ENCODE measurements at places on chromosomes 4 and X.

DNA sequence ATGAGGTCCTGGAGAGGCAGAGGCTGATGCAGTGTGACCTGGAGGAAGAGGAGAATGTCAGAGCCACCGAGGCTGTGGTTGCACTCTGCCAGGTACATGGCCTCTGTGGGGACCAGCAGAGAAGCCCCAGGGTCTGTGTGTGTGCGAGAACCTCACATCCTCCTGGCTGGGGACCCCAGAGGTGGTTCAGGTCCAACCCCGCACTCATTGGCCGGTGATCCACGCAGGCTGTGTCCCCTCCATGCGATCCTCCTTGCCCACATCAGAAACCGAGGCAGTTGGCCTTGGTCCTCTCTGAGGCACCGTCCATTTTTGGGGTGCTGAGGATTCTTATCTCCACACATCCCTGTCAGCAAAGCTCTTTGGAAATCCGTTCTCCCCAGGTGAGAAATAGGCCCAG, 45.3 kb downstream of the EVC start:
- no peak for DNase-seq

DNA sequence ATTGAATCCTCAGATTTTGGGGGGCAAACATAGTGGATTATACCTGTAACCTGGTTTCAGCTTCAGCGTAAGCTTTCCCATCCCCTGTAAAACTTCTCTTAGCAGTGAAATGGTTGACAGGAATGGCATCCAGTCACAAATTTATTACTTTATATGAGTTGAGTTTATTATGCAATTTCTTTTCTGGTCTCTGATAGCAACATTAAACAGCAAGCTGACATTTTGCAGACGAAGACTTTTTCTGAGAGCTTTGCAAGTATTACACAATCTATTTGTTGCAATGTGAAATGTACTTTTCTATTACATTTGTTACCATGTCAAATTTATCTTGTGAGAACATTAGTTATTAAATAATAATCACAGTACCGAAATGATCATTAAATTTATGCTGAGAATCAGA, 60.6 kb downstream of the GSPT2 start:
- DNase-seq, result no peak

DNA sequence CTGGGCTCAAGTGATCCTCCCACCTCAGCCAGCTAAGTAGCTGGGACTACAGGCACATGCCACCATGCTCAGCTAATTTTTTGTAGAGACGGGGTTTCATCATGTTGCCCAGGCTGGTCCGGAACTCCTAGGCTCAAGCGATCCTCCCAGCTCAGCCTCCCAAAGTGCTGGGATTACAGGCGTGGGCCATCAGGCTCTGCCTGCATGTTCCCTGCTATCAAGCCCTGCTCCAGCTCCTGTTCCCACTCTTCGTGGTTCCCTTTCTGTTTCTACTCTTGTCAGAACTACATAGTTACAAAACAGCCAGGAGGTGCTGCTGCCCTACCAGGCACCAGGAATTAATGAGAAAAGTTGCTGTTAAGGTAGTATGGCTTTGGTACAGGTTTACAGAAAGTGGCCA, 8.7 kb downstream of the TIMP1 start:
- DNase-seq, result no peak

DNA sequence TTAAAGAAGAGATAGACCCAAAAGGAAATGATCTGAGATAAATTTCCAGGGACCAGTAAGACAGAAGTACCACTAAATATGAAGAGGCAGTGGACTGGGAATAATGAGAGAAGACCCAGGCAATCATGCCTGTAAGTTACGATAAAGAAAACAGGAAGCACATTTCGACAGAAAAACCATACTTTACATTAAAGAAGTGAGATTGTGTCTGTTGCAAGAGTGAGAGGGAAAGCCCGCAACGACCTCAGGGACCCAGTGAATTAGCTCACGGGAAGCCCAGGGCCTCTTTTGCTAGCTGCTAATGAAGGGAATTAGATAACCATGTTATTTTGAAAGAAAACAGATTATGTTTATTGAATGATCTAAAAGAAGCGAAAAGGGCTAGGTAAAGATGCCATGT, 28.9 kb upstream of the ACSL1 start:
- DNase-seq, result no peak

- DNase-seq, result no peak
Measured at GRCh38 chrX:111216293-111216801, 53.9 kb downstream of the CAPN6 start.

- DNase-seq, result no peak
Measured at GRCh38 chr4:184884883-184885282, 59.1 kb upstream of the ACSL1 start.

GRCh38 chrX:23936180-23936579, 28.4 kb downstream of the CXorf58 start:
- no peak for DNase-seq

GRCh38 chrX:10240918-10241317, 84.1 kb downstream of the CLCN4 start:
- DNase-seq, result peak; percentile 72

GRCh38 chr4:109065006-109065405, 237.5 kb downstream of the COL25A1 start:
- DNase-seq, result no peak

- no peak for DNase-seq
Measured at GRCh38 chr4:115292320-115293092, 179.1 kb upstream of the NDST4 start.

DNA sequence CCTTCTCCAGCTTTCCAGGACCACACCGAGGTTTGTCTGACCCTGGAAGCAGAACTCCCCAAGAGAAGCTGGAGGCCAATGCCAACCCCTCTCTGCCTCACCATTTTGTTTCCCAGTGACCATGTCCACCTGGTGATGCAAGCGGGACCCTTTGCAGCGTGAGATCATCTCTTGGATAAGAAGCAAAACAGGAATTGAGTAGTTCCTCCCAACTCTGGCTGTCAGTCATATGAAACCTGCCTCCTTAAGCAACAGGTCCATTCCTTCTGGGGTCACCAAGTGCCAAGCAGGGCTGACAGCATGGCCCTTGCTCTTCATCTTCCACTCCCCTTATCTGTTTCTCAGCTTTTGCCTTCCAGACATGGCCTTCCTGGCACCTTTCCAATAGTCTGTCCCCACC, 41.3 kb upstream of the MTM1 start:
- no peak for DNase-seq

DNA sequence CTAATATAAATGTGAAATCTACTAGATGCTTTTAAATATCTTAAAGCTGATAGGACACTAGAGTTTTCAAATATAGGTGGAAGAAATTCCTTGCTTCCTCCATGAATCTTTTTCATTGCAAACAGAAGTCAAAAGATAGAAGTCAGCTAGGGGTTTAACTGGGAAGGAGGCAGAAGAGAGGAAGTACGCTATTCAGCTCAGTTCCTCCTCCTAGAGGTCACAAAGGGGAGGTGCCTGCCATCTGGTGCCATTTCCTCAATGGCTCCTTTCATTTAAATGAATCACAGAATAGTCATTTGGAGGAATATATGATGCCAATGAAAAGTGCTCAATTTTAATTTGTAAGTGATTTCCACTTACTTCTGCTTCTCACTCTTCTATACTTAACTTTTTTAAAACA, 8.5 kb downstream of the COL25A1 start:
- peak; percentile 15 for DNase-seq

- no peak for DNase-seq
Measured at GRCh38 chr4:148431401-148431800, 10.8 kb downstream of the NR3C2 start.

DNA sequence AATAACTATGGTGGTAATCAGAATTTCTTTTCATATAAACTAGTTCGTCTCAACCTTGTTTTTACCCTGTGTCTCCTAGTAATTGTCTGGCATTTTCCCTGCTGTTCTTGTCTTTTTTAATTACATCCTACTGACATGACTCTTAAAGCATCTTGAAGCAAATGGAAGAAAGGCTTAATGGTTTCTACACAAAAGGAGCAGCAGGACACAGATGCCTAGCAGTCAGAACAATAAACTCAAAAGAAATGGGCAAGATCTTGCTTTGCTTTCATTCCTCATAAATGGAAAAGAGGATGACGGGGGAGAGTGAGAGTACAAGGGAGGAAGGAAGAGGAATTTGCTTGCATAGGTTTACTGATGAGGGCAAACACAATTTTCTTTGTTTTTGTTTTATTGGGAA, 293.2 kb upstream of the EMCN start:
- no peak for DNase-seq

DNA sequence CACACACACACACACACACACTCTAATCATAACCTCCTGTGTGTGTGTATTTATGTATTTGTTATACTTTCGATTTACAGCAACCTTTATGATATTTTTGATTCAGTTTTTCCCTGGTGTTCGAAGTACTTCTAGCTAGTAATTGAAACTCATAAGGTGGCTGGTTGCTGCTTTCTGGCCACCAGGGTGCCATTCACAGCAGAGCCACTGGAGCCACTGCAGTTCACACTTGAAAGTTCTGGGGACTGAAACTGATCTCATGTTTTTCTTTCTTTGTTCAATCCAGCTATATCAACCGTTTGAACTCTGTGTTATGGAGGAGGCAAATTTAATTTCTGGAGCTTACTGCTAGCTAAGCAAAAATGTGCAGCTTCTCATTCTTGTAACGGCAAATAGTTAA, 419.4 kb downstream of the ADGRL3 start:
- DNase-seq, result peak; percentile 11

GRCh38 chrX:148441387-148441786, 59.0 kb upstream of the AFF2 start:
- DNase-seq, result no peak

GRCh38 chr4:53804719-53805118, 213.4 kb upstream of the LNX1 start:
- peak; percentile 9 for DNase-seq

DNA sequence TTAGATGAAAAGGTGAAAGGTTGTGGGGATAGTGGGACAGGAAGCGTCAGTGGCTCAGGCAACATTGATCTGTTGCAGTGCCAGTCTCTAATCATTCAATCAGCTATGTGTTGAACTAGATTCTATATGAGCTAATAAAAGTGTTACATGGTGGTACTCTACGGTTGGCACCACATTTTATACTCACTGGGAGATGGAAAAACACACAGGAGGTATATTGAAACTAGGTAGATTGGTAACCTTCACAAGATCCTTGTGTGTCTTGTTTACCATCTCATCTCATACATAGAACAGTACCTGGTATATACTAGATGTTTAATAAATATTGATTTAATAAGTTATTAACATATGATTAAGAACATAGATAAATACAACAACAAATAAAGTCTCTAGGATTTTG, 152.7 kb downstream of the NAA11 start:
- DNase-seq, result no peak

DNA sequence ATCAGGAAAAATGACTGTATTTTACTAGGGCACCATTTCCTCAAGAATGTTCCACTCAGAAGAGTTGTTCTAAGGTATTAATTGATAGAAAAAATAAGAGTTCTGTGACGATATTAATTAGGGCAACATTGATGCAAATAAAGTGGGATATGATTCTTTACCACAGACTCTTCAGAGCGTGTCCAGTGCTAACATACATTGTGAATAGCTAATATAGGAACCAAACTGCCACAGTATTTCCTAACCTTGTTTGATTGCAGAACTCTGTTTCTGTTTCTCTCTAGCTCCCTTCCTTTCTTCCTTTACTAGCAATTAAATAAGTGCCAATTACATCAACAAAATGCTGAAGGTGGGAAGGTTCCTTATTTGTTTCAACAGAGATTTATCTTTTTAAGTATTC, 154.1 kb upstream of the CPEB2 start:
- no peak for DNase-seq

DNA sequence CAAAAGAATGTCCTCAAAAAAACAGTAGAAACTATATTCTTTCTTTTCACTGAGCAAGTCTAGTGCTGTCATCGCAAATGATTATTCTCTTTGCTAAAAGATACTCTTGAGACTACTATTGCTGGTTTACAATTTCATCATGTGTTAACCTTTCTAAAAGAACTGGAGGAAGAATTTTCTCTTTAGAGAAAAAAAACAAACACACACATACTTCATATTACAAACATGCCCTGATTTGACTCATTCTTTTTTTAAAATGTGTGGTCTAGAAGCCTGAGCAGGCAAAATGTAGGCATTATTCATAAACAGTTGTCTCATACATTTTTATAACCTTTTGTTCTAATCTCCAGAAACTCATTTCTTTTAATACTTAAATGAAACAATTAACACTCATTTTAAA, 60.6 kb upstream of the FAT4 start:
- no peak for DNase-seq

DNA sequence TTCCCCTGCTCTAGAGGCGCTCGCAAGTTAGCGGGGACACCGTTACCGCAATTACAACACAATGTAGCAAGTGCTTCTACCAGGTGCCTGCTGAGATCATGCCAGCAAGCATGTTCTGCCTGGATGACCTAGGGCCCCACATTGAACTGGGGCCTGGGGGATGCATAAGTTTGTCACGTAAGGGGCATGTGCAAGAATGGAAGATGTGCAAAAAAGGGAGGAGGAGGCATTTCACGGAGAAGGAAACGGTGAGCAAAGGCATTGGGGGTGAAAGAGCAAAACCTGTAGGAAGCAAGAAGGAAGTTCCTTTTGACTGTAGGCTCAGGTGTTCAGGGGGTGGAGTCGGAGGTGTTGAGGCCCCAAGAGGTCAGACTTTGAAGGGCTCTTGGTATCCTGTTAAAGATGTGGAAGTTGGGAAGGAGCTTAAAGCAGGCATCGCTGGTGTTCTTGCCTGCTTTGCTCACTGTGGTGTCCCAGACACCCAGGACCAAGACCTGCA, 602 bp upstream of the SCARB2 start:
- no peak for DNase-seq

DNA sequence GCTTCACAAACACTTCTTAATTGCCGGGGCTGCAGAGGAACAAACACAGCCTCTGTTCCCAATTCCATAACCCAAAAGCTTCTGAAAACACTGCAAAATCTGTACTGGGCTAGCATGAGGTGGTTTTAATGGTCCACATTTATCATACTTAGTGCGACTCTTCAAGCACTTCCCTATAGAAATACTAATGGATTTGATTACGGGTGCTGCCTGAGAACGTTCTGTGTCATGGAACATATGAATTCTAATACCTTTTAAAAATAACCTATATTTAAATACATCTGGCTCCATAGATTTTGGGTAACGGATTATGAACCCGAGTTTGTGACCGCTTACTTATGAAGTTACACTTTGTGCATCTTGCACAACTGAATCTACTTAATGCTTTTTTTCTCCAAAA, 35.4 kb upstream of the STS start:
- no peak for DNase-seq

GRCh38 chr4:122453384-122453995, 3.0 kb downstream of the IL2 start:
- no peak for DNase-seq

GRCh38 chr4:5206016-5206790, 154.9 kb downstream of the STK32B start:
- DNase-seq, result peak; percentile 96

- DNase-seq, result peak; percentile 27
Measured at GRCh38 chrX:11899091-11899490, 141.1 kb downstream of the MSL3 start.

GRCh38 chrX:57286507-57287251, at the start of gene FAAH2:
Gene FAAH2 (plus strand): TSS chrX:57286706. CDS start chrX:57286826, 120 bp downstream.
- no peak for DNase-seq
